ENCODE measurements at places on chromosomes 11 and 22. TPM values are rescaled to one million over a fixed set of nuclear protein-coding genes. Genes with fewer than 3 reads are reported as not detected.

The PKNOX2 gene
- 1.1 TPM for total RNA-seq

The SLN gene
- not detected for total RNA-seq

The CRYBB2 gene
- total RNA-seq, result not detected

The RNF121 gene
- total RNA-seq, result 27.7 TPM

The CD6 gene
- under 0.01 TPM for total RNA-seq

Measured in aortic smooth muscle cell (primary cell).